IMR-90 (cell line): ENCODE measurements at places on chromosomes 6 and 20. TPM values are rescaled to one million over a fixed set of nuclear protein-coding genes. Genes with fewer than 3 reads are reported as not detected.

The BACH2 gene
- polyA plus RNA-seq: 0.87 and 1.4 TPM in 2 replicates

GRCh38 chr6:17066610-17067009 is 35.2 kb upstream of the STMND1 start:
- peak; percentile 16 for DNase-seq
- no peak overlapping the region for H3K27ac ChIP-seq
- no peaks in the 10 kb centered on the region for H3K4me1 ChIP-seq
- H3K4me3 ChIP-seq: no peak overlapping the region
- peaks cover 1% of the 10 kb centered on the region; the same call in 1 of the 2 replicates for H3K27me3 ChIP-seq

The SLC22A7 gene
- not detected in 2 replicates for polyA plus RNA-seq

- H3K4me3 ChIP-seq: peak within 1 kb of the TSS; percentile 88
- DNase-seq: peak; percentile 81
- peaks cover 7% of the 10 kb centered on the region for H3K4me1 ChIP-seq
- H3K27me3 ChIP-seq: no peaks in the 10 kb centered on the region
- H3K36me3 ChIP-seq: no peaks in the 10 kb centered on the region
- peak within 1 kb of the TSS; percentile 100 for H3K27ac ChIP-seq
Observed at GRCh38 chr6:42451333-42452170, at the start of gene TRERF1. TRERF1 (minus strand) TSS chr6:42451926; CDS start chr6:42269590, 182,336 bp downstream.

The ABHD16B gene
- polyA plus RNA-seq: 0.05 TPM in 1 of 2 replicates, not detected in the other

The BMP7 gene
- polyA plus RNA-seq: not detected in 2 replicates

The THBD gene
- 0.07 and 0.09 TPM in 2 replicates for polyA plus RNA-seq

DNA sequence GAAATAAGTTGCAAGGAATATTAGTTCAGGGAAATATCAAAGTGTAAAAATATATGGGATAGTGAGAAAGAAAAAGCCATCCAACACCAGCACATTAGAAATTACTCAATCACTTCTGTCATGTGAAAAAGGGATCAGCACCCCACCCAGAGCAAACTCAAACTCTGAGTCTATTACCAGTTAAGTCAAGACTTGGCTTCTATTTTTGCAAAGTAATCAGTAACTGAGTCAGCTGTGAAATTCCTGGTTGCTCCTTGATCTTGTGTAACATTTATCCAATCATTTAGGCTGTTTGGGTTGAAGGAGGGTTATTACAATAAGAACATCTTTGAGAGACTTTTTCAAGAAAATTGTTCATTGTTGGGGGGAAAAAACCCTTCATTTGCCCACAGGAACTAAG is 51.2 kb downstream of the SLC22A23 start:
- H3K4me3 ChIP-seq: no peak overlapping the region
- H3K36me3 ChIP-seq: no peaks in the 10 kb centered on the region
- H3K27me3 ChIP-seq: peaks cover 26% of the 10 kb centered on the region
- no peaks in the 10 kb centered on the region for H3K4me1 ChIP-seq

DNA sequence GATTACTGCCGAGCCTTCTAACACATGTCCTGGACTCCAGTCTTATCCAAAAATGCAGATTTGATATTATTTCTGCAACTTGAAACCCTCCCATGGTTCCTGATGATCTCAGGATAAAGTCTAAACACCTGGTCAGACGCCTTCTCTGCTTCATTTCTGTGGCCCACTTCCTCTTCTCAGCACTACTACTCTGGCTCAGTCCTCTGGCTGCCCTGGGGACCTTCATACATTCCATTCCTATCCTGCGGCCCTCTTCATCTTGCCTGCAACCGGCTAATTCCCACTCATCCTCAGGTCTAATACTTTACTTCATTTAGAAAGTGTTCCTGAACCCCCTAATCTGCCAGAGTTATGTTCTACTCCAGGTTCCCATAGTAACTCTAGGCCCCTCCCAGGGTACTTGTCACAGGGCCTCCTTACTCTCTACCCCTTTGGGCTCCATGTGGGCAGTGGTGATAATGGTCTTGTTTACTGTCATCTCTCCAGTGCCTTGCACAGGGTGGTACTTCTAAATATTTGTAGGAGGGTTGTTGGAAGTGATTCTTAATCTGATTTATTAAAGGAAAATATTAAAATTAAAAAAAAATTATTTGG is 18.9 kb downstream of the MAN1A1 start:
- no peaks in the 10 kb centered on the region for H3K27me3 ChIP-seq
- no peak overlapping the region for H3K27ac ChIP-seq
- H3K36me3 ChIP-seq: peaks cover 5% of the 10 kb centered on the region
- DNase-seq: no peak

The PTCRA gene
- not detected in 2 replicates for polyA plus RNA-seq

The SGK2 gene
- 0.10 TPM in 1 of 2 replicates, not detected in the other for polyA plus RNA-seq

GRCh38 chr6:162485464-162485863 is 242.1 kb downstream of the PRKN start:
- DNase-seq: no peak
- no peak overlapping the region for H3K27ac ChIP-seq
- H3K4me3 ChIP-seq: no peak overlapping the region
- H3K27me3 ChIP-seq: no peaks in the 10 kb centered on the region
- no peaks in the 10 kb centered on the region for H3K4me1 ChIP-seq

- H3K36me3 ChIP-seq: no peaks in the 10 kb centered on the region
- peak; percentile 65 for DNase-seq
- no peaks in the 10 kb centered on the region for H3K27me3 ChIP-seq
- no peaks in the 10 kb centered on the region for H3K4me1 ChIP-seq
Observed at GRCh38 chr6:161922631-161923119, 648.8 kb upstream of the AGPAT4 start.

The BPIFB1 gene
- polyA plus RNA-seq: not detected in 2 replicates
